ENCODE measurements at places on chromosomes 6 and 20. TPM values are rescaled to one million over a fixed set of nuclear protein-coding genes. Genes with fewer than 3 reads are reported as not detected.

Gene ADGRB3
- total RNA-seq: 8.9 TPM

GRCh38 chr20:56424931-56425330, 12.9 kb downstream of the CASS4 start:
- H3K27me3 ChIP-seq: peaks cover 2% of the 10 kb centered on the region
- H3K36me3 ChIP-seq: no peaks in the 10 kb centered on the region
- no peak overlapping the region for H3K27ac ChIP-seq
- no peak for DNase-seq
- no peak overlapping the region for H3K4me3 ChIP-seq

Gene PRL
- not detected for total RNA-seq

DNA sequence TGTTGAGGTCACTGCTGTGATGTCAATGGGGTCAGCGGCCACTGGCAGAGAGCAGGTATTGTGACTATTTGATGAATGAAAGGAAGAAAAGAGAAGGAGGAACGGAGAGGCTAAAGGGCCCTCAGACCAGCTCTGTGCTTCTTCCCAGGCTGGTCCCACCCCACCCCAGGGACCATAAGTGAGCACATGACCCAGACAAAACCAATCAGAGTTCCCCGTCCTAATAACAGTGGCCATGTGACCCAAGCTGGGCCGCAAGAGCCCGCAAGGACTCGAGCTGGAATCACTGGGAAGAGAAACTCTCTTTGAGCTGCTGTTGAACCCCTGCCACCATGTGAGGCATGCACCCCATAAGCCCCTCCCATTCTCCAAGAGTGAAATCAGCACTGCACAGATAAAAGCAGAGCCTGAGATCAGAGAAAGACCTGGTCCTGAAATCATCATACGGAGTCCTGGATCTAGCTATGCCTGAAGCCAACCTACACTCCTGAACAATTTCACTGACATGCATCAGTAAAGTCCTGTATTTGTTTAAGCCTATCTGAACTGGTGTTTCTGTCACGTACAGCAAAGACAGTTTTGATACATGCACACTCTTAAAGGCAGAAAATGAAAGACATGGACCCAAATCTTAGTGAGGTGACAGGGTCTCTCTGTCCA, 90.2 kb downstream of the PREX1 start:
- no peak overlapping the region for H3K4me3 ChIP-seq
- no peak overlapping the region for H3K27ac ChIP-seq
- peaks cover 13% of the 10 kb centered on the region for H3K36me3 ChIP-seq
- DNase-seq: no peak

- H3K36me3 ChIP-seq: no peaks in the 10 kb centered on the region
- no peak overlapping the region for H3K4me3 ChIP-seq
- H3K4me1 ChIP-seq: no peaks in the 10 kb centered on the region
- DNase-seq: no peak
- H3K27me3 ChIP-seq: peaks cover 8% of the 10 kb centered on the region
These were observed 22.8 kb downstream of the PLEKHG1 start for GRCh38 chr6:150622476-150622875.

Gene RBM24
- 13.2 TPM for total RNA-seq

Gene RFX6
- total RNA-seq: not detected

DNA sequence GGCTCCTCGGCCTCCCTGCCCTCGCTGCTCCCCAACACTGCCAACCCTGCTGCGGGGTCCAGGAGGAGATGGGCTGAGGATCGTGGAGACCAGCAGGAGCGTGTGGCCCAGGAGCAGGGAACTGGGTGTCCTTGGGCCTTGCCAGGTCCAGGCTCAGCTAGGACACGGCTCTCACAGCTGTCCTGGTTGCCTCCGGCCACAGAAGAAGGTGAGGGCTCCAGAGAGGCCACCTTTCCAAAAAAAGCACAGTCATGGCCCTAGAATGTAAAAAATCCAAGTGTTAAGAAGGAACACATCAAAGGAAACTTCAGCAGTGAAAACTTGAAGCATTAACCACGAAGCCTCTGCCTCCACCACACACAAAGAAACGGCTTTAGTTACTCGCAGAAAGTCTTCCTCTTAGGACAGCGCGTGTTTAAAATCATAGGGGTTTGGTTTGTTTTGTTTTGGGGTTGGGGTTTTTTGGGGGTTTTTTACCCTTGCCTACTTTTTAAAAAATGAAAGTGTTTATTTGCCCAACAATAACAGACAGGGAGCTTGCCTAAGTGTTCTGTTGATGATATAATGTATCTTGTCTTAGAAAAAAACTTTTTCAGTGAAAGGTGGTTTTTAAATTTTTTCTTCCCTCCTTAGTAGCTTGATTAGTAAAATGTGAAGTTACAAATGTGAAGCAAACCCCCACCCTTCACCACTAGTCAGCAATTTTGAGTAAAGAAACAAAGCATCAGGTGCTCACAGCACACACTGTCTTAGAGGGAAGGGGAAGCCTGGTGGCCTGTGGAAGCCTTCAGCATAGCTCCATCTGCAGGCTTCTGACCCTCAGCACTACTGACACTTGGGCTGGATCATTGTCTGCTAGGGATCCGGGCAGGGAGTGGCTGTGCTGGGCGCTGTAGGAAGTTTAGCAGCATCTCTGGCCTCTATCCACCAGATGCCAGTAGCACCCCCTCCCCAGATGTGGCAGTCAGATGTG, 60.0 kb downstream of the PTPN1 start:
- no peak overlapping the region for H3K4me3 ChIP-seq
- H3K4me1 ChIP-seq: peaks cover 17% of the 10 kb centered on the region
- peak; percentile 81 for DNase-seq
- H3K27me3 ChIP-seq: no peaks in the 10 kb centered on the region
- peaks cover 23% of the 10 kb centered on the region for H3K36me3 ChIP-seq

- H3K36me3 ChIP-seq: no peaks in the 10 kb centered on the region
- peaks cover 34% of the 10 kb centered on the region for H3K4me1 ChIP-seq
- no peak overlapping the region for H3K4me3 ChIP-seq
These were observed 4.8 kb downstream of the SAMD10 start for GRCh38 chr20:63974402-63975200.

DNA sequence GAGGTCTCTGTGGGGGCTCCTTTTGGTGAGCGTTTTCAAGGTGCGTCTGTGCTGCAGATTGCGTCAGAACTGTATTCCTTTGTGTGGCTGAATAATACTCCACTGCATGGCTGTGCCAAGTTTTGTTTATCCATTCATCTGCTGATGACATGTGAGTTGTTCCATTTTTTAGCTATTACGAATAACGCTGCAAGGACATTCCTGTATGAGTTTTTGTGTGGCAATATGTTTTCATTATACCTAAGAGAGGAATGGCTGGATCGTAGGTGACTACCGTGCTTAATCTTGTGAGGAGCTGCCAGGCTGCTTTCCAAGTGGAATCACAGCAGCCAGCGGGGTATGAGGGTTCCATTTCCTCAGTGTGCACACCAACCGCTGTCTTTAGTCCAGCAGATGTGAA, 1.1 kb upstream of the DACT2 start:
- no peak overlapping the region for H3K27ac ChIP-seq
- H3K36me3 ChIP-seq: peaks cover 1% of the 10 kb centered on the region
- peak; percentile 38 for DNase-seq

- H3K4me3 ChIP-seq: no peak overlapping the region
- no peaks in the 10 kb centered on the region for H3K36me3 ChIP-seq
- no peak overlapping the region for H3K27ac ChIP-seq
These were observed 22.6 kb upstream of the SH3BGRL2 start for GRCh38 chr6:79608334-79609224.

DNA sequence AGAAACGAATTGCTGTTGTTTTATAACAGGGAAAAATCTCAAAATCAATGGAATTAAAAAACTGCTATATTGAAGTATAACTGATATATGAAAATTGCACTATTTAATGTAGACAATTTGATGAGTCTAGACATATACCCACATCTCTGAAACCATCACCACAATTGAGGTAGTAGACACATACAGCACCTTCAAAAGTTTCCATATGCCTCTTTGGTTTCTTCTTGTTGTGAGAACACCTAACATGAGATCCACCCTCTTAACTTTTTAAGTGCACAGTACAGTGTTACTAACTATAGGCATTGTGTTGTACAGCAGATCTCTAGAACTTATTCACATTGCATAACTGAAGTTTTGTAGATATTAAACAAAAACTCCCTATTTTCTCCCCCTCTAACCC, 14.0 kb upstream of the SLC17A5 start:
- no peak overlapping the region for H3K4me3 ChIP-seq
- no peak for DNase-seq
- H3K36me3 ChIP-seq: no peaks in the 10 kb centered on the region

DNA sequence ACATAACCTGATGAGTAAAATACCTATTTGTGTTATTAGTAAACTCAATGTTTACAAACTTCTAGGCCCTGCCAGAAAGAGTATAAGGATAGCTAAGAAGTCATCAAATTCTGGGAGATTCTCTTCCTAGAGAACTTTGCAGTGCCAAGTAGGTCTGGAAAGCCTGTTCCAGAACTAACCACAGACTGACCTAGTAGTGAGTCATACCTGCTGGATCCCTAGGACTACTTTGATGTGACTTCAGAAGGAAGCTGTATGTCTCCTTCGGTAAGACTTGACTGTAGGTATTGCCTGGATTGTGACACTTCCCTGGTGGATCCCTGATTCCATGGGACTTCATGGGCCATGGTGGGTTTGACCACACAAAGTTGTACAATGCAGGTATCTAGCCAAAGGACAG, 131.7 kb downstream of the DNAH8 start:
- H3K4me3 ChIP-seq: no peak overlapping the region
- H3K27ac ChIP-seq: no peak overlapping the region
- H3K4me1 ChIP-seq: no peaks in the 10 kb centered on the region
- no peak for DNase-seq
- peaks cover 18% of the 10 kb centered on the region for H3K27me3 ChIP-seq
- H3K36me3 ChIP-seq: no peaks in the 10 kb centered on the region

GRCh38 chr20:33252460-33252859, 16.7 kb downstream of the BPIFA1 start:
- H3K27ac ChIP-seq: no peak overlapping the region
- H3K4me3 ChIP-seq: no peak overlapping the region
- no peak for DNase-seq
- H3K27me3 ChIP-seq: peaks cover 28% of the 10 kb centered on the region

Gene IL17A
- total RNA-seq: not detected

DNA sequence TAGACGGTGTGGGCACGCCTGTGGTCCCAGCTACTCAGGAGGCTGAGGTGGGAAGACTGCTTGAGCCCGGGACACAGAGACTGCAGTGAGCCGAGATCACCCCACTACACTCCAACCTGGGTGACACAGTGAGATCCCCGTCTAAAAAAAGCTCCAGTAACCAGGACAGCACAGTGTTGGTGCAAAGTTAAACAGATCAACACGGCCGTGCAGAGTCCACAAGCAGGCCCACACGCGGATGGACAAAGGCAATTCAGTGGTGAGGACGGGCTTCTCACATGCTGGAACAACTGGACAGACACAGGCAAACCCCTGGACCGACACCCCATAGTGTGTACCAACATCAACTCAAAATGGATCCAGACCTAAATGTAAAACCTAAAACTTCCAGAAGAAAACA, 41.7 kb downstream of the TAF4 start:
- H3K36me3 ChIP-seq: no peaks in the 10 kb centered on the region
- H3K4me1 ChIP-seq: peaks cover 55% of the 10 kb centered on the region
- no peak for DNase-seq
- no peaks in the 10 kb centered on the region for H3K27me3 ChIP-seq

Gene LTA
- total RNA-seq: not detected

Measured in osteocyte (in vitro differentiated cells).